GM20000 (cell line): ENCODE measurements at places on chromosomes 7 and 10.
A peak's percentile ranks its signal among the peaks of the same experiment; 100 is the strongest.

- no peak for DNase-seq
Measured at GRCh38 chr7:7745966-7746365, 27.6 kb upstream of the RPA3 start.

DNA sequence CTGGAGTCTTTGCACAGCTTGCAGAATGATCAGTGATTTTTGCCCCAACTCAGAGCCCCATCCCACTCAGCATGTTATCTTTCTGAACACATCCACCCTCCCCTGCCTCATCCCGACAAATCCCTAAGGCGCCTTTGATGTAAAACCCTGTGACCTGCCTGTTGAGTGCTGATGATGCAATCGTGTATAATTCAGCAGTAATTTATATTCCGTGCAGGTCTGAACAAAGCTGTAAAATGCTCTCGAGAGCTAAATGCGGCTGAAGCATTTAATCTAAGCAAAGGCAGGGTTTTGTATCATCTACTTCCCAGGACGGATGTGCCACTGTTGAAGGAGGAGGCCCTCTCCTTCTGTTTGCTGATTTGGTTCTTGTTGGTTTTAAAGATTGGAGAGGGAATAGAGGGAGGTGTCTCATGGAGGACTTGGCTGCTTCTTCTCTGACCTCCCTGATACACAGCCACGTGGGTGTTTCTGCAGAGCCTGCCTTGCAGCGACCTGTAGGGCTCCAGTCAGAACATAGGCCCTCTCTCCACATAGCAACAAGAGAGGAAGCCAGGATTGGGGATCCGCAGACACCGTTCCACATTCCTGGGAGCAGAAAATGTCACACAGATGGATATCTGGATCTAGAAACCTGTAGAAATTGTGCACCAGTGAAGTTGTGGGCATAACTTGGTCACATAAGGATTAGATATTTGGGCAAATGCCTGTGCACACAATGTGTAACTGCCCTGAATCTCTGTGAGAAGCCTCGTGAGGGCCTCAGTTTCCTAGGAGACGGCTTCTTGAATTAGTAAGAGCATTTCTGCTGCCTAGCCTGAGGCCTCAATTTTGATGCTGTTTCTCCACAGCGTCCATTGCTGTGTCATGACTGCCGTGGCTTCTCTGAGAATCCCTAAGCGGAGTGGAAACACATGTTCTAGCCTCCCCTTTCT lies 90.2 kb upstream of the AGK start:
- DNase-seq = no peak

GRCh38 chr7:12315049-12315448 lies 88.6 kb downstream of the VWDE start:
- DNase-seq = no peak

DNA sequence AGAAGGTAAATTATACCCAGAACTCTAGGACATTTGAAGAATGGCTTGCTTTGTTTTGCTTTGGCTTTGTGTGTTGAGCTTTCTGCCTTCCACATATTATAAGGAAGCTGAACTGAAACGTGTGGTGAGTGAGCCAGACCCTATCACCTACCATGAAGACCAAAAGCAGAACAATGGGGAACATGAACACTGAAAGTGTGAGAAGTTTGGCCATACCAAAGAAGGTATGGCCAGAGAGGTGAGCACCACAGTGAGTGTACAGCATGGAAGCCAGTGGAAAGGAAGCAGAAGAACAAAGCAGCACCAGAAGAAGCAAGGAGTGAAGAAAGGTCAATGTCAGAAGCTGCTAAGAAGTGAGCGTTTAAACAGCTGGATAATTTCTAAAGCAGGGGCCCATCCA lies 59.7 kb upstream of the CCDC71L start:
- no peak for DNase-seq

- peak; percentile 16 for DNase-seq
Measured at GRCh38 chr7:153190452-153190851, 430.9 kb downstream of the ACTR3B start.

DNA sequence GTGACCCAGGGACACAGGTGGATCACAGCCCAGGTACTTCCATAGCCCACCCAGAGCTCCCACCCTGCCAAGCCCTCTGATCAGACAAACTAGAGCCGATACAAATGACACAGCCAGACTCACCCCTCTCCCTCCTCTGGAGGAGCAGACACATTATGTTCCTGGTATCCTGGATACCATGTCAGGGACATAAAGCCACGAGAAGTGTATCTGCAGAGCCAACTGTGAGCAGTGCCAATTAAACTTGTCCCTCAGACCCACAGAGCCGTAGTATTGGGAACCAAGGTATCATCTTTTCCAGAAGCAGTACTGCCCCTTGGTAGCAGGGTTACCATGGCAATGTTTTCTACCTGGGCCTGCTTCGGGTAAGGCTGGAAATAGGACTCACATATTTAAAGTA lies 47.3 kb upstream of the CPXM2 start:
- DNase-seq = no peak

GRCh38 chr10:110228066-110228465 lies 20.7 kb downstream of the MXI1 start:
- no peak for DNase-seq

DNA sequence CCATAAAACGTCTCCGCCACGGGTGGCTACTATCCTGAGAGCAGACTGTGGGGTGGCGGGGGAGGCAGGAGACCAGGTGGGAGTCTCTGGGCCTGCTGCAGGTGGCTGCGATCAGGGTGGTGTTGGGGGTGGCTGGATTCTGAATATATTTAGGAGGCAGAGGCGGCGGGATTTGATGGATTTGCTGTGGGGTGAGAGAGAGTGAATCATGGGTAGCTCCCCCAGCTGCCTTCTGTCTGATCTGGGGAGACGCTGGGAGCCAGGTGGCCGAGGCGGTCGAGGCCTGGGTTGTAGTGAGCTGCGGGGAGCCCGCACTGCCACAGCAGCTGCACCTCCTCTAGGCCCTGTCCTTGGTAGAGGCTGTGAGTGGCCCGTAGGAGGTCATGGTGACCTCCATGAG lies 48.2 kb upstream of the PFKFB3 start:
- no peak for DNase-seq

- no peak for DNase-seq
Measured at GRCh38 chr10:11003679-11004078, 14.0 kb upstream of the CELF2 start.

DNA sequence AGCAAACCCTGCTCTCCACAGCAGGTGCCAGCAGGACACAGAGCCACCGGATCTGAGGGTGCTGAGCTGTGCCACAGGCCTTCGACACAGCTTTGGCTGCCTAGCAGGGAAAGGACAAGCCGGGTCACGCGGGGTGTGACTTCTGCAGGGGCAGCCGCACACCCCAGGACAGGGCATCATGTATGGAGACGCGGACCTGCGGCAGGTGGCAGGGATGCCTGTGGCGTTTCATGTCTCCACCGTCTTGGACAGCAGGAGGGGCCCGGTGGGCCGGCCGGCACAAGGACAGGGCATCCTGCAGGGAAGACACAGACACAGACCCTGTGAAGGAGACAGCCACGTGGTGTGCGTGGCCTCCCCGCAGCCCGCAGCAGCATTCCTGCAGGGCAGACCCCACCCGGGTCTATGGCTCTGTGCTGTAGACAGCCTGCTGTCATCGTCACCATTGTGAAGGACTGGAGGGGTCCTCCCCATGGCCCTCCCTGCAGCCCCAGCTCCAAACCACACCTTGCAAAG lies 109.2 kb downstream of the PDGFA start:
- no peak for DNase-seq

DNA sequence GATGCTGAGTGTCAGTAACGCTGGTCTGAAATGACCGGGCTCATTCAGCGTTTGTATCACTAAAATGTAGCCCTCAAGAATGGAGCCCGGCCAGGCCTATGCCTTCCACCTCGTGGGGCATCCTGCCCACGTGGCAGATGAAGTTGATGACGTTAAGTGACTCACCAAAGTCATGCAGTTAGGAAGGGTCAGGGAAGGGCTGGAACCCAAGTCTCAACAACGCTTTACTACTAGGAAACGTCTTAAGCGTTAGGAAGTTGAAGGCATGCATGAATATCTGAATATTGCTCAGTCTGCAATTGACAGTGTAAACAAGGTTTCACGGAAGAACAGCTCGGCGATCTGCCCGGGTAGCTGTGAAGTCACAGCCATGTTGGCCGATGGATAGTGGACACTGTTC lies 14.0 kb upstream of the UBE3C start:
- DNase-seq = no peak

DNA sequence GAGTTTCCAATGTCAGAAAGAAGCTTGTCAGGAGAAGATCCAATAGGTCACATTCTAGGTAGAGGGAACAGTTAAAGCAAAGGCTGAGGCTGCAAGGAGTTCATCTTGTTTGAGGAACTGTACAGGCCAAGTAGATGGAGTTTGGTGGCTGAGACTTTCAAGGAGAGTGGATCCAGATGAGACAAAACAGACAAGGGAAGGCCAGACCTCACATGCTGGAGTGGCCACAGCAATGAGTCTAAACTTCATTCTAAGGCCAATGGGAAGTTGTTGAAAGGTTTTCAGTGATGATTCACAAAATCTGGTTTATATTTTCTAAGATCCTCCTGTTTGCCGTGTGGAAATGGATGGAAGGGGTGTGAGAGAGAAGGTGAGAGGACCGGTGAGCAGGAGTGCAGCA lies 40.0 kb downstream of the EPDR1 start:
- no peak for DNase-seq

GRCh38 chr10:71817831-71818655 lies 33.0 kb downstream of the PSAP start:
- DNase-seq = no peak

GRCh38 chr7:7517754-7518153 lies 17.9 kb downstream of the COL28A1 start:
- no peak for DNase-seq

DNA sequence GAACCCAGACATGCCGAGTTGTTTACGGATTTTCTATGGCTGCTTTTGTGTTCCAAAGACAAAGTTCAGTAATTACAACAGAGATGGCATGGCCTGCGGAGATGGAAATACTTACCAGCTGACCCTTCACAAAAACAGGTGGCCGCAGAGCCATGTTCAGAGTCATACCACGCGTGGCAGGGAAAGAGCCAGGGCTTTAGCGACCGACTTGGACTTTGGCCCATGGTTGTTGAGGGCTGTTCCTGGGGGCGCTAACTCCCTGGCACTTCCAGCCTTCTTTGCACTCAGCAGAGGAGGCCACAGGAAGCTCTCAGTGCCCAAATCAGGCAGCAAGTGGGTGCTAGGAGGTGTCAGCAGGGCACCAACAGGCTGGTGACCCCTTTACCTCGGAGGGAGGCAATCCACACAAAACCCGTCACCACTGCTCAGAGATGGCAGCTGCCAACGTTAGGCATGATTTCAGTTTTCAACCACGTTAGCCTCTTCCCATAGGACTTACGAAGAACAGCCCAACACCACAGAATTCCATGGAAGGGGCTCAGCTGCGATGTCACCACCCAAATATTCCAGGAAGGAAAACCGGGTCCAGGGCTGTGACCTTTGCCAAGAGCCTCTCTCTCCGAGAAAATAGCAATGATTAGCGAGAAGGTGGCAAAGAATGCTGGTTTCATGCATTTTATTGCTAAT lies 21.4 kb upstream of the CNPY1 start:
- DNase-seq = no peak

DNA sequence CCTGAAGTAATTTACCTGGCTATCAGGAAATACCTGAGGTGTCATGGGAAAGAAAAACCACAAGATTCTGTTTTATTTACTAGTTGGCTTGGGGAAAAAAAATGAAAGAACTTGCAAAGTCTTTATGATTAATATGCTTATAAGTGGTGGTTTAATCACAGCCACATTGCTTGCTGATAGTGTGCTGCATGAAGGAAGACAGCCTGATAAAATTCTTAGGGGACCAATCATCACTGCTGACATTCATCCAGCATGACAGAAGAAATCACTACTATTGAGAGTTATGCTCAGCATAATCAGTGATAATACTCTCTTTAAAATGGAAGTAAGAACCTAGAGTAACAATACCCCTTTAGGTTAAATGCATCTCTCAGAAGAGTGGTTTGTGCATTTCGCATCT lies 150.2 kb upstream of the LRRN3 start:
- DNase-seq = no peak

GRCh38 chr7:20350518-20350951 lies 19.8 kb downstream of the ITGB8 start:
- DNase-seq = no peak

DNA sequence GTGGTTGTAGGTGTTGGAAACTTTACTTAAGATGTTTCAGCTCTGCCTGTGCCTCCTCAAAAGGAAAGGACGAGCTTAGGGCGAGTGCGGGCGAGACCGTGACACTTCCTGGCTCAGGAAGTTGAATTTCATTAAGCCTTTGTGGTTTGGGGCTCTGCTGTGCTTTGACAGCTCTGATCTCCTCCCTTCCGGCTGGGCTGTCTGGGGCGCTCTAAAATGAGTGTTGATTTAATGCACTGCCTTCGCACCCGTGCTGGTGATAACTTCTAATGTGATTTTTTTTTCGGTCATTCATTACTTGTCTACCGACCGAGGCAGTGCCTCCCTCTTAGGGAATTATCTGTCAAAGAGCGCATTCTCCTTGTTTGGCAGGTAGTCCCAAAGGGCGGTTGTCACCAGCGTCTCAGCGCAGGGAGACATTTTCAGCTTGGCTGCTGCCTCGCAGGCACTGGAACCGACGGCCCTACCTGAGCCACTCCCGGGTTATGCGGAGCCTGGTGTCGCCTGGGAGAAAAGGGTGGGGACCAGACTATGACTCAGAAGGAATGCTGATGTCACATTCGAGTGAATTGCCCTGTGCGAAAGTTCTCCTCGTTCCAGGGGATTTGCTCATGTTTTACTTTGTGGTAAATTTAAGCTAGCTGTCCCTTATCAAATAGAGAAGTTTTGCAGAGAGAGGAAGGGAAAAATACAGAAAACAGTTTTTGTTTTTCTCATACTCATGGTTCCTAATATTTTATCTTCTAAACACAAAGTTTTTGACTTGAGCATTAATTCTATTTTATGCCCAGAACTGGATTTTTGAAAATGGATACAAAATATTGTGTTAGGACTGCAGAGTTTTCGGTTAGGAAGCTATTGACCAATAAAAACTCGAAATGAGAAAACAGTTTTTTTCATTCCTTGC lies 920 bp downstream of the TES start:
- DNase-seq = peak; percentile 77

- DNase-seq = no peak
Measured at GRCh38 chr7:31108097-31108657, 56.1 kb downstream of the ADCYAP1R1 start.

GRCh38 chr10:83574770-83575169 lies 564.5 kb upstream of the GHITM start:
- DNase-seq = no peak
